ENCODE measurements at places on chromosomes 3 and 15.

DNA sequence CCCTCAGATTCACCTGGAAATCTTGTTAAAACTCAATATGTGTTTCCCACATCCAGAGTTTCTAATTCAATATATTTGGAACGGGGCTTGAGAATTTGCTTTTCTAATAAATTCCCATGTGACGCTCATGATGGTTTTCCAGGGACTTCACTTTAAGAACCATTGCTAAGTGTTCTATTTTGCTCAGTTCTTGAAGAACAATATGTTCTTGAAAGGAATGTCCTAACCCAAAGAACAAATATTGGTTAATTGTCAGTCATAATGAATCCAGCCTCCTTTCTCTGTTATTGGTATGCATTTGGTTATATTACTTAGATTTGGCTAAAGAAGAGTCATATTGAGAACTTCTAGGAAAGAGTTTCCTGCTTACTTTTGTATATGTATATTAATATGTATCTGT, 4.4 kb upstream of the PLSCR2 start:
- DNase-seq, result no peak

DNA sequence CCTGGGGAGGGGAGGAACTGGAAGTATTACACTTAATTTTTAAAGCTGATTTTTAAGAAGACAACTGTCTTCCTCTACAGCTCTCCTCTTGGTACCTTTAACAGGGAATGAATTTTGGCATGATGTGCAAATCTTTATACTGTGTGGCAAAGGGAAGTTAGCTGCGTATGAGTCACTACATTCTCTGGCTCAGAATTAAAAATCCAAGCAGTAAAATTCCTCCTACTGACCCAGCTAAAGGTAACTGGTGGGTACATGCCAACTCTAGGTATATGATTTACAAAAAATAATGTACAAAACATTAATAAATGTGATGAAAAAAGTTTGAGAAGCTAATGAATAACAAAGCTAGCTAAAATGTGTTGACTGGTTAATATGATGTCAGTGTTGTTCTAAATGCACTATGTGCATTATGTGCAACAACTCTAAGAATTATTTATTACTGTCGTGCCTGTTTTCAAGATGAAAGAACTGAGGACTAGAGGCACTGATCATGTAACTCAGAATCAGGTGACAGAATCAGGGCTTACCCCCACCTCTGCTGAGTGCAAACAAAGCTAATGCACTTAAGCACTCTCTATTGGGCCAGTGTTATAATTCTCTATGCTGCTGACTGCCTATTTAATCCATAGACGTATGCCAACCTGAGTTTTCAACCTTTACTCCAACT, 194.7 kb upstream of the CADPS start:
- DNase-seq, result no peak

DNA sequence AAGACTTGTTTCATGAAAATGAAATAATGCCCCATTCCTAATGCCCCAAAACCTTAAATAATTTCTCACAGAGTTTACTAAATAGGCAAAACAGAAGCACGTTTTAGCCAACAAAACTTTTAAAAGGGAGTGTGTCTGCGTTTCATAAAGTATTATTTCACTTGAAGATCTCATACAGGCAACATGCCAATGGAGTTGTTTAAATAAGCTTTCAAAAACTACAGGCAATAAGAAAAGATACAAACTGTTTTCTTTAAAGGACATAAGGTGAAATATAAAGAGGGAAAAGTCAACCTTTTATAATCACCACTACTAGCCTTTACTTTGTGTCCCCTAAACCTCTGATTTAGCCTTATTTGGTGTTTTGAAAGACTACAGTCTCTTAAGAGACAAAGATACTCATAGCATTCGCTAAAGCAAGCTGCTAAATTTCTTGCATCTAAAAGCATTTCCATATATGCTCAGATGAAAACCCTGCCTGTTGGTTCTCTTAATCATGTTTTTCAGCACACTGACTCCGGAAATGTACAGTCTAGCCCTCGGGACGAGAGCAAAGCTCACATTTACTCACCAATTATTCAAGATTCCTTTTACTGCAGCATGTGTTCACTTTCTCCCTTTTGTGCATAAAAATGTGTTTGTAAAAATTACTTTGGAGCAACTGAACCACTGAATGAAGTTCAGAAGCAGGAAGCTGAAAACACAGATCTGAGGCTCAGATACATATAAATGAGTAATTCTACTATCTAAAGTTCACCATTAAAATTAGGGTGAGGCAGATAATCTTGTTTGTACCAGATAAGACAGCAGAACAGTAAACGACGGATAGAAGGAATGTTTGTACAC, 119.0 kb downstream of the GOLIM4 start:
- DNase-seq, result no peak

GRCh38 chr3:170868577-170869238, 1.3 kb downstream of the RPL22L1 start:
- no peak for DNase-seq

GRCh38 chr3:198079771-198080520, 119.9 kb downstream of the LMLN start:
- DNase-seq, result peak; percentile 55

GRCh38 chr3:78029775-78030174, 989.9 kb downstream of the ROBO2 start:
- DNase-seq, result peak; percentile 46

DNA sequence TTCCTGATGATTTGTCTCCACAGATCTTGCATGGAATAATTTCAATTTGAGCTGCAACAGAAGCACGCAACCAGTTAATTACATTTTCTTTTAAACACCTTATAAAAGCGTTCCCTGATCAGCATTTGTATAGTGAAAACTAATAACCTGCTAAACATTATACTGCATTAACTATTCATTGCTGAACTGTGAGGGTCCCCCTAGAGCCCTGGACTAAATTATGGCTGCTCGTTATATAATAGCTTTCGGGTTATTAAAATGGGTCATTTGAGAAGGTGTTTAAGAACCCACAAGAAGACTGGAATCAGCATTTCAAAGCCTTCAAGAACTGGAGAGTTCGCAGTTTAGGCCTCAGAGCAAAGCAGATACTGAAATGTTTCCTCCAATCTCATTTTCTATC, 52.9 kb upstream of the ICE2 start:
- DNase-seq, result no peak

DNA sequence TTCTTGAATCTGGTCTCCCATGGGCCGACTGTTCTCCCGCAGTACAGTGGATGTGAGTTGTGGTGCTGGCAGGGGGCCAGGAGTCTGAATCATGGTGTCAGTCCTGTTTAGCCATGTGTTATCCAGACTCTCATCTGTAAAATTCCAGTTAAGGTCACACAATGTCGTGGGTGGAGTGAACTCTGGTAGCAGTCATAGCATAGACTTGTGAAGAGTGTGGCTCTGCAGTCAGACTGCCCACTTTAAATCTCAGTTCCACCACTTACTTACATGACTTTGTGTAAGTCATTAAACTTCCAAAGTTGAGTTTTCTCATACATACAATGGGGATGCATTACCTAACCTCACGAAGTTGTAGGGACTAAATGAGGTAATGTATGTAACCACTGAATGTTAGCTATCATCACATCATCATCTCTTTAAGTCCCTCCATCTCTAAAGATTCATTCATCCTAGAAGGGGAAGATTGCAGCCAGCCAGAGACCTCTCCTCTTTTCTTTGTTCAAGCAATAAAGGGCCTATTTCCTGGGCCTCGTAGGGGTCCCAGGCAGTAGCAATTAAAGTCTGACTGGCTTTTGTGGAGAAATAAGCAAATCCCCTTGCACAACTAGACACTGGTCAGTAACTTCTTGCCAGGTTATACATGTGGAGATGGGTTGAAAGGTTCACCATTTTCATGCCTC, 93.9 kb downstream of the PCCB start:
- DNase-seq, result no peak

DNA sequence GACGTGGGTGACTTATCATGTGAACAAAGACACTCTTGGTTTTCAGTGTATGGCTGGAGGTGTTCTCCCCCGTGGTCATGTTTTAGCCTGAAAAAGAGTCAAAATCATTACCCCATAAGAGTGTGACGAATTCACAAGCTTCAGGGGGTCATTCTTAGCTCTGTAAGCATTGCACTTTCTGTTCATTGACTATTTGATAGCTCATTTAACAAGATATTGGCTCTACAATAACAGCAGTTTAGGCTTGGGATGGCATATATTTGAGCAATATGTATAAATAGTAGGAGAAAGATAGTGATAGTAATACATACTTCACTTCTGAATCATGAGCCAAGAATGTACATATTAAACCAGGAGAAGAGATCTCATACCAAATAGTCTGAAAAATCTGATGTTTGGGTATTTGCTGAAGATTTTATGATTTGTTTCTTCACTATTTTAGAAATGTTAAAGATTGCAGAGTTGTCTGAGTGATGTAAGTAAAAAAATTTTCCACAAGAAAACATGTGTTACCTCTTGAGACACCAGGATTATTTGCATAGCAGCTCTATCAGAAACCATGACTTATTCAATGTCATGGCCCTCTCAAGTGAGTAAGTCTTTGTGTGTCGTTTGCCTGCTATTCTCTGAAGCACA, 996.0 kb downstream of the OTOL1 start:
- no peak for DNase-seq

DNA sequence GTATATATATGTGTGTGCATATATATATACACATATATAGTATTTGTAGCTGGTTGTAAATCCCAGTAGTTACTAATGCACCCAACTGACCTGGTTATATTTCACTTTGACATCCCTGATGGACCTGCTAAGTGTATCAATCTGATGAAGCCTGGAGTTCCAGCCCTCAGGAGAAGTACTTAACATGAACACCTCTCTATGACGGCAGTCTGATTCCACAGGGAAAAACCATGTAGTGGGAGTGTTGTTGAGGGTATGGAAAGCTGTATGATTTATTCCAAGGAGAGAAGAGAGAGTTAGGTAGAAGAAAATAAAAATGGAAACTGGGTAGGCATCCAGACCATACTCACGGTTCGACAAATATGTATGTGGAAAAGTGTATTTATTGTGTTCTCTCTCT, 531.2 kb upstream of the SEMA6D start:
- DNase-seq, result no peak

GRCh38 chr3:100844063-100844936, 135.0 kb downstream of the TFG start:
- no peak for DNase-seq

GRCh38 chr3:64530434-64531049, 157.3 kb downstream of the ADAMTS9 start:
- peak; percentile 69 for DNase-seq

DNA sequence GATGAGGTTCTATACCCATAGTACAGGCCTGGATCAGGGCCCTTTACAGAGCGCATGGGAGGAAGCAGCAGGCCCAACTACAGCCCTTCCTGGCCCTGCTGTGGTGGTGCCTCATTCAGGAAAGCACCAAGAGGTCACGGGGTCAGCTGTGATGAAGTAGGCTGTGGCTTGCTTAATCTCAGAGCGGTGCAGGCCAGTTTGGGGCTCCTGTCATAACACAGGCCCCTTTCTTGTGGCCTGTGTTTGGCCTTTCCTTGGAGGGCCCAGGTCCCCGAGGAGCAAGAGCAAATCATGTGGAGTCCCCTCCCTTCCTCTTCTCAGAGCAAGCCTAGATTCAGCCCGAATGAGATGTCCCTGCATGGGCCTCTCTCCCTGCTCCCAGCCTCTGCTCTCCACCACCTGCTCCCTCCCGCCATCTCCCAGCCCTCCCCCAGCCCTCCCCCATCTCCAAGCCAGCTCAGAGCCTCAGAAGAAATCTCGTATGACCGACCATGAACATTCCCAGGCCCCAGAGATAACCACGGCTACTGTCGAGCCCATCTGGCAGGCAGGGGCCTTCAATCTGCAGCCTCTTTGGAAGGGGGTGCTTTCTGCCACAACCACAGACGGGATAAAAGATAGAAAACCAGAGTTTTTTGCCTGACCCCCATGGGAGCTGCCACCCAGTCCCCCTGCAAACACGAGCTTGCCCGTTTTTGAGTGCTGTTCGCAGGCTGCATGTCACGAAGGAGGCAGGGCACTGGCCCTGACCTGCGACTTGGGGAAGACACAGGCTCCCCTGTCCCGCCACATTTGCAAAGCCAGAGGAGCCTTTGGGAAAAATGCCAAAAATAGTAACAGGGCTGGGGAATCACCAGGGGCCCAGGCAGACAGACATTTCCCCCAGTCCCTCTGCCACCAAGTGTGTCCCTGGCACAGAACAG, 32.3 kb upstream of the DUSP7 start:
- no peak for DNase-seq

GRCh38 chr3:1468145-1468544, 375.3 kb downstream of the CNTN6 start:
- no peak for DNase-seq

DNA sequence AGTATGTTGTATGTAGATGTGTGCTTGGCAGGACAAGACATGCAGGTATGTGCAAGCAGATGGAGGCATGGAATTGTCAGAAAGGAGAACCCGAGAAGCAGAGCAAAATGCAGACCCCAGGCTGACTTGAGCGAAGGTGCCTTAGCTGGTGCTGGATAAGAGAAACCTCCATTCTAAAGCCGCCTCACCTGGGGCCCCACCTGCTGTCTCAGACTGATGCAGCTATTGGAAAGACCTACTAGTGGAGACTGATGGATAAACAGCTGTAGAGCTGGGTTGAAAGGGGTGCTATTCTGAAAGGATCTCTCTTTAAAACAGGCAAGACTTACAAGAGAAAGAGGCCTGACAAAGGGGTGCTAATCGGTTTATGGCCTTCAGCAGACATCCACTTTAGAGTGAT, 86.2 kb downstream of the EPHB1 start:
- DNase-seq, result no peak

DNA sequence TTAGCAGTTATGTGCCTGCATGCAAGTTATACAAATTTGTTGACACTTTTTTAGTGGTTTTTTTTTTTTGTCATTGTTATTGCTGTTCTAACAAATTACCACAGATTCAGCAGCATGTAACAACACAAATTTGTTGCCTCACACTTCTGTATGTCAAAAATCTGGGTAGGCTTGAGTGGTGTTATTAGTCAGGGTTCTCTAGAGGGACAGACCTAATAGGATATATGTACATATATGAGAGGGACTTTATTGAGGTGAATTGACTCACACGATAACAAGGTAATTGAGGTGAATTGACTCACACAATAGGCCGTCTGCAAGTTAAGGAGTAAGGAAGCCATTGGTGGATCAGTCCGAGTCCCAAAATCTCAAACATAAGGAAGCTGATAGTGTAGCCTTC, 15.0 kb upstream of the PLSCR1 start:
- DNase-seq, result no peak

DNA sequence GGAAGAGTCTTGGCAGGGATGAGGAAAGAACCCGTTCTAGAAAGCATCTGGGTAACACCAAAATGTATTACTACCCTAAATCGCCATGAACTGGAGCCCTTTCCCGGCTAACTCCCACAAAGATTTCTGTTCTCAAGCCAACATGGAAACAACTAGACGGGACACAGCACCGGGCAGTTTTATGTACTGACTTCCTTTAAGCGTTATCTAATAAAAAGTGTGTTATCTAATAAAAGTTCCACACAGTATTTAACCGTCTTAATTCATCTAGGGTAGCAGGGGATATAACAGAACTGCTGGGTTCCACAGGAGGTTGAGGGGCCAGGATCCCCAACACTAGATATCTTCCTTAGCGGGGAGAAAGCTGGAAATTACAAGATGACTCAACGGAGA, 347 bp upstream of the C3orf62 start:
- no peak for DNase-seq

Data from H9 (cell line).